Fibroblast of skin of abdomen (primary cell): ENCODE measurements at places on chromosomes 16 and 17.

DNA sequence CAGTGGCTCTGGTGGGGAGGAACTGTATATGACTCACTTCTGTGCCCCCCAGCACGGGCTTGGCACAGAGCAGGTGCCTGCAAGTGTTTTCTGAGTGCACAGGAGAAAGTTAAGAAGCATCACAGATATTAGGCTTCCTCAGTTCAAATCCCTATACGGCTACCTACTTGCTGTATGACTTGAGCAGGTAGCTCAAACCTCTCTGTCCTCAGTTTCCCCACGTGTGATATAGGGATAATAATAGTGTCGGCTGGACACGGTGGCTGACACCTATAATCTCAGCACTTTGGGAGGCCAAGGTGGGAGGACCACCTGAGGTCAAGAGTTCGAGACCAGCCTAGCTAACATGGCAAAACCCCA is 95.7 kb downstream of the C16orf78 start:
- DNase-seq: no peak

GRCh38 chr17:2237950-2238349 is 65.6 kb downstream of the SMG6 start:
- DNase-seq: no peak

DNA sequence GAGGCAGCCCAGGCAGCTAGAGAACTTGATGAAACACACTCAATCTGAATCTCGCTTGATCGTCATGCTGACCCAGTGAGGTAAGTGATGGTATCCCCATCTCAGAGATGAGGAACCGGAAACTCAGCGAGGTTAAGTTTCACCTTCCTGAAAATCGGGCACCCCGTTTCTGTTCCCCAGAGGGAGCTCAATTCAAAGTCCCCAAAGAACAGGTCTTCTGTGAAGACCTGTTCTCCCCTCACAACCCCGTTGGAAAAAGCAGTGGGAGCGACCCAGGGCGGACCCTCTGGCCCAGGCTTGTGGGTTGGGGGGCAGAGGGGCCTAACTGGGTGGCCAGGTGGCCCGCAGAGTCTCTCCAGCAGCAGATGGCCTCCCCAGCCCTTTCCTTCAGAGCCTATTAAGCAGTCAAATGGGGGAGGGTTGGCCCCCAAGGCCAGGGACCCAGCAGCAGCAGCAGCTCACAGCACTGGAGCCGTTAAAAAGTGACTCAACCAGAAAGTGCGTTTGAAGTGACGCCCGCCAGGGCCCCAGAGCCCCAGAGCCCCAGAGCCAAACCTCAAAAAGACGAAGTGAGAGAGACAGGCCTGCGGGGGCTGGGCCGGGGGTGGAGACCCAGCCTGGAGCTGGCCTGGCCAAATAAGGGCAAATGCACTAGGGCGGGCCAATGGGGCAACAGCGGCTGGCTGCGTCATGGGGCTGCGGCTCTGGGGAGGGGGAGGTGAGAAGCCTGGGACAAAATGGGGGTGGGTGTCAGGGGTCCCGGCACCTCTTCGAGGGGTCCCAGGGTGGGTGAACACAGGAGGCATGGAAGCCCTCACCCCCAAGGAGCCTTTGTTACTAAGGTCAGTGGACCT is 9.2 kb upstream of the TSPOAP1 start:
- DNase-seq: peak; percentile 99

GRCh38 chr17:2212400-2212981 is 91.1 kb downstream of the SMG6 start:
- peak; percentile 81 for DNase-seq

DNA sequence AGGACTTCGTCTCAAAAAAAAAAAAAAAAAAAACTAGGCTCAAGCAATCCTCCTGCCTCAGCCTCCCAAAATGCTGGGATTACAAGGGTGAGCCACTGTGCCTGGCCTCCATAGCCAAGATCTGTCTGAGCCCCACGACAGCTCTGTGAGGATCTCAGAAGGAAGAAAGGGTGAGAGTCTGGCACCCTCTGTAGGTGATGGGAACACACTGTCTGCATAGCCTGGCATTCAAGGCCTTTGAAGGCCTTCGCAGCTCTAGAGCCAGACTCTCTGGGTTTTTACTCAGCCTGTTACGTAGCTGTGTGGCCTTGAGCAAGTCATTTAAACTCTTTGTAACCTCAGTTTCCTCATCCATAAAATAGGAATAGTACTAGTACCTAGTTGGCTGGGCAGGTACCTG is 6.3 kb upstream of the XPO6 start:
- DNase-seq: peak; percentile 55

DNA sequence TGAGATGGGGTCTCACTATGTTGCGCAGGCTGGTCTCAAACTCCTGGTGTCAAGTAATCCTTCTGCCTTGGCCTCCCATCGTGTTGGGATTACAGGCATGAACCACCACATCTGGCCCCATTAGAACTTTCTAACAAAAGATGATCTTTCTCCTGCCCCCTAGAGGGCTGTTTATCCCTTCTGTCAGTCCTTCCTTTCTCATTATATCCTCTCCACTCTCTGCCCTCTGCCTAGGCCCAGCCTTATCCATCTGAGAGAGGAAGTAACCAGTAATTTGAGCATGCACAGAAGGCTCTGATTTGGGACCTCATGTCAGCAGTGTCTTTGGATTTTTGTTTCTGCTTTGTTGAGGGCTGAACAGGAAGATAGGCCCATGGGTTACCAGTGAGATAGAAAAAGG is 4.4 kb upstream of the DHX40 start:
- DNase-seq: peak; percentile 15

DNA sequence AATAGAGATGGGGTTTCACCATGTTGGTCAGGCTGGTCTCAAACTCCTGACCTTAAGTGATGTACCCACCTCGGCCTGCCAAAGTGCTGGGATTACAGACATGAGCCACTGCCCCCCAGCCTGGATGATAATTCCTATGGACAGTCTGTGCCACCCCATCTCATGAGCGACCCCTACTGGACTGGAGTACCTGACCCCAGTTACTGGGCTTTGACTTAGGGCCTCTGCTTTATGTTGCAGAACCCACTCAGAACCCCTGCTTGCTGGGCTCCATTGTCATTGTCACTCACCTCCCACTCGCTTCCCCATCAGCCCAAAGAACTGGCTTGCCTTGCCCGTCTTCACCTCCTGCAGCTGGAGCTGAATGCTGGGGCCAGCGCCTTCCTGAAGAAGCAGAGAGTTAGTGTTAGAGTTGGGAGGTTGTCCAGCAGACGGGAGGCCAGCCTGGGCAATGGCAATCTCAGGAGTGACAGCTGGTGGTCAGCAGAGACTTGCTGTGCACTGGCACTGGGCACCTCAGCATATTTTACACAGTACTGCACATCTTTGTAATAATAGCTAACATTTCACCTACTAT is 4.0 kb downstream of the TAC4 start:
- DNase-seq: no peak
